ENCODE measurements at places on chromosomes 6 and 20.

- no peak for DNase-seq
Measured at GRCh38 chr6:135291288-135292076, 110.4 kb downstream of the MYB start.

DNA sequence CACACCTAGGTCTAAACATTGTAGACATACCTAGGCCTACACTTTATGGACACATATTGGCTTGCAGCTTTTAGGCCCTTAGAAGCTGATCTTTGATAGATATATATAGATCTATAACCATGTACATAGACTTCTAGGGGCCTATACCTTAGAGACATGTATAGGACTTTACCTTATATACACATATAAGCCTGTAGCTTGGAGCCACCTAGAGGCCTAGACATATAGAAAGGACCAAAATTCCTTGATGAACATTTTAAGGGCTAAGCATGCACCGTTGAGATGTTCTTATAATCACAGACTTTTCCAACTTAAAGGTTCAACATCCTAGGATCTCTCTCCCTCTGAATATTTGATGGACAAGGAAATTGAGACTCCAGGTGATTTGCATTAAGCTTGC is 371.7 kb upstream of the SASH1 start:
- no peak for DNase-seq

- no peak for DNase-seq
Measured at GRCh38 chr6:36642913-36643817, 35.3 kb upstream of the CDKN1A start.

- no peak for DNase-seq
Measured at GRCh38 chr6:84379142-84379541, 151.7 kb upstream of the CEP162 start.

- no peak for DNase-seq
Measured at GRCh38 chr6:97702248-97702647, 419.2 kb upstream of the MMS22L start.

DNA sequence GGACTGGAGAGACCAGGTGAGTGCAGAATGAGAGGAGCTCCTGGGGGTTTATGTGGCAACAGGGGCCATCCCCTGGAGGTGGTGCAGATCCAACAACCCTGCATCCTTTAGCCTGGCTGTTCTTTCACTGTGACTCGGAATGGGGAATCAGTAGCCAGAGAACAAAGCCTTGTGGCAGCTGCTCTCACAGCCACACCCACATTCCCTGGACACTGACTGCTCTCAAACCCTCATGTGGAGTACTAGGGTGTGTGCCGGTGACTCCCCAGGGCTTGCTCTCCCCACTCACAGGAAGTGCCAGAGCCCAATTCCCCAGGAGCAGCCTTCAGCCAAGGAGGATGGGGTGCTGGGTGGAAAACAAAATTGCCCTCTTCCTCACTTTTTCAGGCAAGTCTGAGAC is 30.2 kb upstream of the GGTLC1 start:
- DNase-seq, result no peak

DNA sequence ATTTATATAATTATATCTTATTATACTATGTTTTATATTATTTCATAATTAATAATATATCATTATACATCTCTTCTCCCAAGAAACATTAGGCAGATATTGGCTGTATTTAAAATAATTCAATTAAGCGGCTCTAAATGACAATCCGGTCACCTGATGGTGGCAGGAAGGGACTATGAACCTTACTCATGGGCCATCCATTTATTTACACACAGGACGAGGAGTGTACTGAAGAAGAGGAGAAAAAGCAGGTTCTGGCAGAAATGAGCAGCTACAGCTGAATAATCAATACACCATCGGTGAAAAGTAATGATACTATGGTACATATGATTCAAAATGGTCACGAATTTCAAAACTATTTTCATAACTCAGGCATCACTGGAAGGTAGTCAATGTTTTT is 277.7 kb downstream of the KIF16B start:
- DNase-seq, result no peak

GRCh38 chr6:165098165-165098564 is 211.2 kb downstream of the C6orf118 start:
- DNase-seq, result no peak

DNA sequence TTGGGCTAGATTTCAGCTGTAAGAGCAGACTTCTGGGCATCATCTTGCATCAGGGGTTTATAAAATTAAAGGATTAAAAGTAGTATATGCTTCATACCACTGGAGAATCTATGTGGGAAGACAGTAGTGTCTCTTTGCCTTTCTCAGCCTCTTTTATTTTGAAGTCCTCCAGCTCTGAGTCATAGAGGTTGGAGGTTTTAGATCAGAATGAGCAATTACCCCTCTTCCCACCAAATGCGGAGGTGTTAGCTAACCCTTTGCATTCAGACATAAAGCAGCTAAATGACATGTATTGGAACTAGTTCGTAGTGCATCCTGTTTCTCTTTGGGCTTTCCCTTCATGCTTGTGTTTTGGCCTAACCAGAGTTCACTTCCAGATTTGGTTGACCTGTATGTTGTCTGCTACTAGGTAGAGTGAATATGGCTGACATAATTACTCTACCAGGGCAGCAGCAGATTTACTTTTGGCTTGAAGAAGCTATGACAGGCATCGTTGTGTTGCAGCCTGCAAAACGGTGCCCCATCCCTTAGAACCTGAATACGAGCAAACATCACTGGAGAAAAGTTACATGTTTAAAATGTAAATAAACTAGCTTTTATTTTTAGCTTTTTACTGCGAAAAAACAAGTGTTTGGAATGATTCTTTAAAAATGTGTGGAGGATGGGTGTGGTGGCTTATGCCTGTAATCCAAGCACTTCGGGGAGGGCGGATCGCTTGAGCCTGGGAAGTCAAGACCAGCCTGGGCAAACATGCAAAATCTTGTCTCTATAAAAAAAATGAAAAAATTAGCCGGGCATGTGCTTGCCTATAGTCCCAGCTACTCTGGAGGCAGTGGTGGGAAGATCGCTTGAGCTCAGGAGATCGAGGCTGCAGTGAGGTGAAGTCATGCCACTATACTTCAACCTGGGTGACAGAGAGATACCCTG is 82.2 kb downstream of the MYO6 start:
- no peak for DNase-seq

DNA sequence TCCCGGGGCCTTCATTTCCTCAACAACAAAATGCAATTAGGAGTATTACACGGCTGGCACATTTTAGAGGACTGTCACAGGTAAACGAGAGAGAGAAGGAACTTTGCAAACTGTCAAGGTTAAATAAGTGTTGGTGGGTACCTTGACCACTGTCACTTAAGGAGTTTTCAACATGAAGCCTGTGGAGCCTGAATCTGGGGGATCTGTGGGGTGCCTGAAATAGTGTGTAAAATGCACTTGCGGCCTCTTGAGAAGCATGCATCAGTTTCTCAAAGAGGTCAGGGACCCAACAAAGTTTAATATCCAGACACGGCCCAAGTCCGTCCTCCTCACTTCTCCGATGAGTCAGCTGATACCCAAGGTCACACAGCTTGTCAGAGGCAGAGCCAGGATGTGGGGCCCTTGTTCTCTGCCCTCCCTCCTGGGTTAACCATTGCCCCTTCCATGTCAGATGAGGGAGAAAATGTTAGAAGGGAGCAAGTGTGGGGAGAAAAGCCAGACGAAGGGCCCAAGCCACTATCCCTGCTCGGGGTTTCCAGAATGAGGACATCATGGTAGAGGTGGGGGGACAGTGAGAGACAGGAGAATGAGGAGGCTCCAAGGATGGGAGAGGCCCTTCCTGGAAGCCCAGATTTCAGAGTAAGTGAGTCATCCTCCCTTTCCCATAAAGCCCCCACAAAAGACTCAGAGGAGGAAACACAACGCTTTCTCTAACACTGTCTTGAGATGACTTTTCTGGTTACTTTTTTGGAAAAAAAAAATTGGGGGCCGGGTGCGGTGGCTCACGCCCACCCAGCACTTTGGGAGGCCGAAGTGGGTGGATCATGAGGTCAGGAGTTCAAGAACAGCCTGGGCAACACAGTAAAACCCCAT is 42.2 kb downstream of the C6orf132 start:
- DNase-seq, result no peak

- DNase-seq, result no peak
Measured at GRCh38 chr20:50122763-50123162, 9.8 kb upstream of the UBE2V1 start.

GRCh38 chr20:63033794-63034709 is 27.3 kb upstream of the BHLHE23 start:
- DNase-seq, result no peak

DNA sequence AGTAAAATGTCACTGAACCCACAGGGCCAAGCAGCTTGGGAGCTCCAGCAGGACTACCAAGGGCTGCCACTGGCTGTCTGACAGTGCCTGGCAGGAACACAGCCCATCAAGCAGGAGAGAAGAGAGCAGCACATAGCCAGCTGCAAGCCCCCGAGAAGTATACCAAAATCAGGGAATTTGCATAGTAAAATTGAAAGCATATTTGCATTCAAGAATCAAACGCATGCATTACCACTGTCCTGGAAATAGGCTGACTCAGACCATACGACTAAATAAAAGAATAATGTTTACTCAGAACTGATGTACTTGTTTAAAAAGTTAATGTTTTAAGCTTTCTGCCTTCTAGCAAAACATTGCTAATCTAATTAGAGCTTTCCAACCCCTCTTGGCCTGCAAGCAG is 298.1 kb downstream of the TFAP2B start:
- DNase-seq, result no peak

DNA sequence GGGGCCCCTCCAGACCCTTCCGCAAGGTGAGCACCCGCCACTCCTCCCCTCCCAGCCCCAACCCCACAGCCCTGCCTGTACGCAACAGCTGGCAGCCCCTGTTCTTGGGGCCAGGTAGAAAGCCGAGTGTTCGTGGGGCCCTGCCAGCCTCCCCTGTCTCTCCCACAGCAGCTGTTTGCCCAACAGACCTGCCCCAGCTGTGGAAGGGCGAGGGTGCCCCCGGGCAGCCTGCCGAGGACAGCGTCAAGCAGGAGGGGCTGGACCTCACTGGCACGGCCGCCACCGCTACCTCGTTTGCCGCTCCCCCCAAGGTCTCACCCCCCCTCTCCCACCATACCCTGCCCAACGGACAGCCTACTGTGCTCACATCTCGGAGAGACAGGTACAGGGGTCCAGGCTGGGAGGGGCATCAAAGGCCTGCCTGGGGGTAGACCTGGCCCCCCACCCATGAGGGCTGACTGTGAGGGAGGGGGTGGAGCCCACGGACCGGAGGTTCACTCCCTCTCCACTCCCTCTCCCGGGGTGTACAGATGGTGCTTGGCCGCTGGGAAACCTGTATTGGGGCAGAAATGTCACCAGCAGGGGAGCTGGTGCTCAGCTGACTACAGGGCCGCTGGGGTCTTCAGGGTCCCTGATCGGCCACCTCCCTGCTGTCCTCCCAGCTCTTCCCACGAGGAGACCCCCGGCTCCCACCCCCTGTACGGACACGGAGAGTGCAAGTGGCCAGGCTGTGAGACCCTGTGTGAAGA is 41.1 kb downstream of the FOXP4 start:
- DNase-seq, result no peak

DNA sequence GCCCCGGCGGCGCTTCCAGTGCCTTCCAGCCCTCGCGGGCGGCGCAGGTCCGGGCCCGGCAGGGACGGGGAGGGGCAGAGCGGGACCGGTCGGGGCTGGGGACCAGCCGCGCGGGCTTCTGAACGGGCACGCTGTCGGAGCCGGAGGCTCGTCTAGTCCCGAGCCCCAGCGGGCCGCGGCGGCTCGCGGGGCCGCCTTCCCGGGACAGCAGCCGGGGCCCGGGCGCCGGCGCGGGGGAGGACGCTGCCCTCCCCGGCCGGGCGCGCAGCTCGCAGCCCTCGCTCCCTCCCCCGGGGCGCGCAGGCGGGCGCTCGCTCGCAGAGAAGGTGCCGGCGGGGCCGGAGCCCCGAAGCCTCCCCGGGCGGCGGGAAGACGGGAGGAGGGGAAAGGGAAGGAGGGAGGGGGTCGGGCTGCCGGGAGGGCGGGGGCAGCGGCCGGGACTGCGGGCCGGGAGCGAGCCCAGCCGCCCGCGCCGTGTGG is 696 bp upstream of the SIRPA start:
- DNase-seq, result no peak

GRCh38 chr6:142935553-142936517 is 9.1 kb downstream of the HIVEP2 start:
- DNase-seq, result no peak
